NCI-H1436 treated with DMSO at 0.1 percent for 48 hours (cell line): ENCODE measurements at places on chromosomes 12 and 14.

DNA sequence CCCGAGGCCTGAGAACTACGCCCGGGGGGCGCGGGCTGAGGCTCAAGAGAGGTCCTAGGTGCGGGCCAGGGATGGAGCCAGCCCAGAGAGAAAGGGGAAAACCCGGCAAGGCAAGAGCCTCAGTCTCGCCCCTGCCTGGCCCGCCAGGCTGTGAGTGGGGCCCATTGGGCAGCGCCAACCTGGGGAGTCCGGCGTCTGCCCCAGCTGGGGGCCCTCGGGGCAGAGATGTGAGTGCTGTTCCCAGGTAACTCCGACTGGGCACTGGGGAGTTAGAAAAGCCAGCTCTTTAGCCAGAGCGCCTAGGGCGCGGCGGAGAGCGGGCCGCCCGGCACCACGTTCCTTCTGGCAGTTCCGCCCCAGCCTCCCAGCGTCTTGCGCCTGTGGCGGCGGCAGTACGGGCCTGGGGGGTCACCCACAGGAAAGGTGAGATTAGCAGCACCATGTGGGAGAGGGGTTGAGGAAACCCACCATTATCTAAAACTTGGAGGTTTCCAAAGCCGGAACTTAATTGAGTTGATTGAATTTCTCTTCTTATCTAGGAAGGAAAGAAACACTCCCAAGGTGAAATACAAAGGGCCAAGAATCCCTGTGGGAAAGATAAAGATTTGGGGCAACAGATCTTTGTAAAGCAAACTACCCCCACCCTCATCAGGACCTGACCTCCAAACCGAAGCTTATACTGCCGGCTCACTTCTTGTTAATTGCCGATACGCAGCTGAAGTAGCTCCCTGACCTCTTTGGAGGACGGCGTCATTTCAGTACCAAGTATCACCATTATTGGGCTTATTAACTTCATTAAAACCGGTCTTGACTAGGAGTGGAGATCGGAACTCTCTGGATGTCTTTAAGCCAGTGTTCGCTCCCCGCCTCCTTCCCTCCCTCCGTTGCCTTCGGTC is 11.6 kb downstream of the OTX2 start:
- no peak for DNase-seq

DNA sequence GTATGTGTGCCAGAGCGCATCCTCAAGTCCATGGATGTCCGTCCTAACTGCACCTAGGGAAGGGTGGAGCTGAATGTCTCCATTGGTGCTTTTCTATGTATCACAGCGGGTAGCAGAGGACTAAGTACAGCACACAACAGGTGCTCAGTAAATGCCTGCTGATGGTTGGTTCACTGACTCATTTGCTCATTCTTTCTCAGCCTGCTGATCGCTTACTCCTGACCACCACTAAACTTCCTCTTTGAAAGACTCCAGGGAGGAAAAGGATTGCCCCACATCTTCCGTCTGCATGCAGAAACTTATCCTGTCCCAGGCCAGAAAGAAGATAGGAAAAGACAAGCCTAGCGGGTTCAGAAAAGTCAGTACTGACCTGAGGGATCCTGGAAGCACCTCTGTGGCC is 66.3 kb downstream of the B4GALNT3 start:
- no peak for DNase-seq

DNA sequence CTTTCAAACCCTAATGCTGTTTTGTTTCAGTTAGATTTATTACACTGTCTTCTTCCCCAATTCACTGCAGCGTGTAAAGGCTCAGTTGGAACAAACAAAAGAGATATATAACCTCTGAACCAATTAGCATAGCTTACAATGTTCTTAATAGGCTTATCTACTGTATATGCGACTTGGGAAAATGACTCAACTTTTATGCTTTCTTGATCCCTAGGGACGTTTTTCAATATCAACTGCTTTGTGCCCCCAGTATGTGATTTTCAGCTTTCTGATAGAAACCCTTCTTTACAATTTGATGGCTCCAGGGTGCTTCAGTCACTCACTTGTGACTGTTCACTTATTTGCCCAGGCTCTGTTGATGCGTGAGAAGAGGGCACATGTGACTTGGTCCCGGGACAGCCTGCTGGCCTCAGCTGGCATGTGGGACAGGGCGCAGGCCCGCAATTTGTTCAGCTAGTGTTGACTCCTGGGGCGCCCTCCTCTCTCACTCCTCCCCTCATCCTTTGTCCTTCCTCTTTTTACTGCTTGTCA is 107.1 kb downstream of the TMTC2 start:
- DNase-seq, result no peak

- peak; percentile 18 for DNase-seq
Measured at GRCh38 chr12:130677957-130678558, 38.0 kb downstream of the RIMBP2 start.

DNA sequence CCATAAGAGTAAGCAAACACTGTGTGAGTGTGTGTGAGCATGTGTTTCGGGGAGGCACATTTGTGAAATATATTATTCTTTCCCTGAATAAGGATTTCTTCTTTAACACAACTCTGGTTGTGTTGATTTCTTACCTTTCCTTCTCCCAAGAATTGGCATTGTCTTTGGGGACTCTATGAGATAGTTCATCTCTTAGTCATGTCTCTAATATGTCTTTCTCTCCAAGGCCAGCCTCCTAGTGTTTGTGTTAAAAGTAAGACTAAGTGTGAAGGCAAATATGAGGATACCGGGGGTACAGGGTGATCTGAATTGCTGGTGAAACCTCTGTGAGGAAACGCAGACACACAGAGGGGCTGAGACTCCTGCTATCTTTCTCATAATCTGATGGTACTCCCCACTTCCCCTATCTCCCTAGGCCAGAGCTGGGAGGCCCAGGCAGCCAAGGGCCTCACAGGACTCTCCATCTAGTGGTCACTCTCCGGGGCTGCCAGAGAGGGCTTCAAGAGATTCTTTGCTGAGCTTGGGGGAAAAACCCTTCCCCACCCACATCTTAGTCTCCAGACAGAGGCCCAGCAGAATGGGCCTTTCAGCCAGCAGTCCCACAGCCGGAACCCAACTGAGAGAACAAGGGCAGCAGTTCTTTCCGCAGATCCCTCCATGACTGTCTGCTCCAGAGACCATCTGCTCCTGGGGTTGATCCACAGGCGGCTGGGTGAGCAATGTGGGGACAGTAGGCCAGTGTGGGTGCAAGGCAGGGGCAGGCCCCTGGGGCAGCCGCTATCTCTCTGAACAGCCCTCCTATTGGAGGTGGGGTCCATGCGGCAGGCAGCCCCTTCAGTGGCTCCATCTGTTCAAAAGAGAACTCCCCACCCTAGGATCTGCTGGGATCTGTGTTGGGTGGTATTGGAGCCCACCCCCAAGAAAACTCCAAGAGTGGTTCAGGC is 5.8 kb upstream of the HOXC12 start:
- no peak for DNase-seq
